HCEC 1CT (cell line): ENCODE measurements at places on chromosomes 12 and 14.

DNA sequence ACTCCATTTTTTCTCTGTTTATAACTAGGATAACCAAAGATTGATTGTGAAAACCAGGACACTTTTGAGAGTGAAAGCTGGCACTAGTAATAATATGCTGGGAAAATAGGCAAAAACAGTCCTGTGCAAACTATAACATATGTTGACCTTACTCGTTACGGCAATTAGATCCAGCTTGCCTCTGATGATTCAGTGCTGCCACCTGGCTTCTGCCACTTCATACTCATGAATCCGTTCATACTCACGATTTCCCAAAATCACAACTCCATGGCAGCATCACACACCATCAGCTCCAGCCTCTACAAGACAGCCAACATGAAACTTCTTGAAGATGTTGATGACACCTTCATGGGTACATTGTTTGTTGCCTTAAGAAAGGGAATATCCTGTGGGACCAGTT, 49.1 kb upstream of the CAND1 start:
- no peak for DNase-seq

DNA sequence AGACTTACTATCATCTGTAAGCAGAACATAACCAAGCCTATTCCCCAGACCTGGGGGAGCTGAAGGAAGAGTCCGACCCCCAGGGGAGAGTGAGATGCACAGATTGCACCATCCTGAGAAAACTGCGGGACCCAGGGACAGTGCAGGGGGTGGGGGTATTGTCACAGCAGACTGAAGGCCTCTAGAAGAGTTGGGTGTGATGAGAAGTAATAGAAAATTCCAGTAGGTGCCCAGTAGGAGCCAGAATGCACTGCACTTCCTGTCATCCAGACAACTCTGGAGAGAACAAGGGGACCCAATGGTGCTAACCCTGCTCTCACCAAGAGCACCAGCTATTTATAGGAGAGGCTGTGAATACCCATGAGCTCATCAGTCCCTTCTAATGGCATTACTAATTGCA, 190.1 kb downstream of the BCL11B start:
- DNase-seq: no peak

DNA sequence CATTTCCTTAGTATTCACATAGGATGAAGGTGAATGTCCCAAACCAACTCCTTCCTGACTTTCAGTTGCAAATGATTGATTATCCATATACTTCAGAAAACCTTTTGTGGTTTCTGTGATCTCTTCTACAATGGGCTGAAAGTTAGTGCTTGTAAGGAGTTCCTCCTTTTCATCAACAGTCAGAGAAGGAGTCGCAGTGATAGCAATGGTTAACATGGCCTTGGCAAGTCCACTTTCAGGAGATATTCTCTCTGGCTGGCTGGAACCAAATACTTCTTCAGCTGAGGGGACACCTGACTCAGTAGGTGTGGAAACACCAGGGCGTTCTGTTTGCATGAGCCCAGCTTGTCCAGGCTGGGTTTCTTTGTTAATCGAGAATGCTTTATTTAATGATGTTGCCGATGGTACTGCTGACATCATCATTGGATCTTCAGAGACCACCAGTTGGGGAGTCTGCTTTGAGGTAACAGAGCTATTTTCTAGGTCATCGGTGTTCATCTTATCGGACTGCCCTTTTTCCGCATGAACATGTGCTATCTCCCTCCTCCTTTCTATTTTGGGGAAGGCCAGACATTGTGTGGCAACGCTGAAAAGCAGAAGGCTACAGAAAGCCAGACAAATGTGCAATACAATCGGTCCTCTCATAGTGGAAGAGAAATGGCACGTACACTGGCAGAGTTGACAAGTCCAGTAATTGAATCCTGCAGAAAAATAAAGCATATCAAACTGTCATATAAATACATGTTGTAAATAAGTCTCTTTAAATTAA, 13.1 kb downstream of the ARMH4 start:
- no peak for DNase-seq

DNA sequence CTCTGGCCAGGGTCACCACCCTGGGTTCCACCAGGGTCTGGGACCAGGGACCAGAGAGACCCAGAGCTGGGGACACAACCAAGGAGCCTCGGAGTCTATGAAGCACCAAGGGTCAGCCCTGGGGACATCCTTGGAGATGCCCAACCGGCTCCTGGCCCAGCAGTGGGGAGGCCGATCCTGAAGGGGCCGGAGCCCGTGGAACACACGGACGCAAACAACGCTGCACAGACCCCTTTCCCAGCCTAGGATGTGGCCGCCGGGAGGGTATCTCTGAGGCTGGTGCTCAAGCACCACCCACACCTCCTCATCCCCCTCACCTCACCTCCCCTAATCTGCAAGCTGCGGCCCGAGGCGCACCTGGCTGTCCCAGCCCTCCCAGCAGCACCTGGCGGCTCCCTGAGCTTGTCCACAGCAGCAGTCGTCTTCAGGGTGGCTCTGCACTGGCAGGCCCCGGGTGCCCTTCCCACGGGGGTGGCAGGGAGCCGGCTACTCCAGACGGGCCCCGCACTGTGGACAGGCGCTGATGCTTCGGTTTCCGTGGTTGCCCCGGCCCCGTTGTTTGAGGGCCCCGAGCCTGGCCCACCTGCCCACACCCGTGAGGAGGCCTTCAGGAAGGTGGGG, 146.8 kb upstream of the C14orf180 start:
- no peak for DNase-seq

- no peak for DNase-seq
These were observed 373.5 kb downstream of the PAWR start for GRCh38 chr12:79317179-79317847.

GRCh38 chr14:95256002-95256775, 63.5 kb downstream of the CLMN start:
- DNase-seq: no peak

DNA sequence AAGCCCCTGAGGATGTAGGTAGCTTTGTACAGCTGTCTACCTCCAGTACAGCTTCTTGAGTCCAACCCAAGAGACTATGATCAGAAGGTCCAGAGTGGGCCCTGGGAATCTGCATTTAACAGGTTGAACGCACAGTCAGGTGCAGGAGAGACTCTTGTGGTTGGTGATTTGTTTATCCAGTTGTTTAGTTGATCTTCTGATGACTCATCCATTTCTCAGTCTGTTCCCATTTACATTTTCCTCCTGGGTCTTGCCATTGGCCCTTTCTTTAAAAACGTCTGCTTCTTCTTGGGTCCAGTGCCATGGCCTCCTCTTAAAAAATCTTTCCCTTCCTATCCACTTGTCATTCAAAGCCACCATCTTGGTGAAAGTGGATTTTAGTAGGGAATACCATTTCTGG, 734.2 kb downstream of the MED13L start:
- DNase-seq: no peak

DNA sequence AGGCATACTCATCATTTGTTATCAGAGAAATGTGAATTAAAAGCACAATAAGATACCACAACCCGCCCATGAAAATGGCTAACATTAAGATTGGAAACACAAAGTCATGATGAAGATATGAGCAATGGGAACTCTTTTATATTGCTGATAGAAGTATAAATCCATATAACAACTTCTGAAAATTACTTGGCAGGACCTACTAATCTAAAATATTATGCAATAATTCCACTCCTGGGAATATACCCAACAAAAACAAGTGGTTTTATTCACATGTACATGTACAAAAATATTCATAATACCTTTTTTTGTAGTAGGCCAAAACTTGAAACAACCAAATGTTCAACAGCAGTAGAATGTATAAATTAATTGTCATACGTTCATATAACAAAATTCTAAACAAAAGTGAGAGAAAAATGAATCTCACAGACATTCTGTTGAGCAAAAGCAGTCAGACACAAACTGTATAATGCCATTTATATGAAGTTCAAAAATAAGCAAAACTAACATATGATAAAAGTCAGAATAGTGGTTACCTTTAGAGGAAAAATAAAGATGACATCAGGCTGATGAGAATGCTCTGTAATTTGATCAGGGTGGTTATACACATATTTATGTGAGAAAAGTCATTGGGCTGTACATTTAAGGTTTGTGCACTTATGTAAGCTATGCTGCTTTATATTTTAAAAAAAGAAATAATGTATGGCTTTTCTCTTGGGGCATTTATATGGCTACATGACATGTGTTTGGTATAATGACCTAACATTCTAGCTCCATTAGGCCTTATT, 309.2 kb upstream of the KITLG start:
- peak; percentile 45 for DNase-seq

DNA sequence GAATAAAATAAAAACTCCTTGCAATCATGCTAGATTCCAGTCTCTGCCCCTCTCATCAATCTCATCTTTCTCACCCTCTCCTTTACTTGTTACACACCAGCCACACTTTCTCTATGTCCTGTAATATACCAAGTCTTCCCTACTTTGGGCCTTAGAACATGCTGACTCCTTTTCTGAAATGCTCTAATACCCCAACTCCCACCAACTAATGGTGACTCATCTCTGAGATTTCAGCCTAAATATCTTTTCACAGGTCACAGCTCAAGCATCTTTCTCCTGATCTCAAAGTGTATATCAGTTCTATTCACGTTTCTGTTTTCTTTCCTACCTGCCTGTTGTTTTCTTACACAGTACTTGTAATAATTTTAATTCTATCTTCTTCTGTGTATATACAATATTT, 378.9 kb upstream of the PRICKLE1 start:
- no peak for DNase-seq

DNA sequence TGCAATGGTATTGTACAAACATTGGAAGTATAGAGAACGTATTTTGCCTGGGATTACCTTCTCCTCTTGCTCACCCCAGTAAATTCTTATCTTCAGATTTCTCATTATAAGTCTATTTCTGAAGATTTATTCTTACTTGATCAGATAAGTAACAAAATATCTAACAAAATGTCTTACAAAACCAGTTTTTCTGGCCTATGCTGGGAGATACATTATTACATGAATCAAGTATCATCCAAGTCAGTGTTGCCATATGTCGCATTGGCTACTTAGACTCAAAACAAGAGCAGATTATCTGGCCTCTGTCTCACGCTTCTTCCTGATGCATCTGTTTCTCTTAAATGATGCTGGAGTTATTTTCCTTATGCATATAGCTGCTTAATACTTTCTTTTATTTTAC, 408.5 kb downstream of the CCER1 start:
- DNase-seq: no peak

DNA sequence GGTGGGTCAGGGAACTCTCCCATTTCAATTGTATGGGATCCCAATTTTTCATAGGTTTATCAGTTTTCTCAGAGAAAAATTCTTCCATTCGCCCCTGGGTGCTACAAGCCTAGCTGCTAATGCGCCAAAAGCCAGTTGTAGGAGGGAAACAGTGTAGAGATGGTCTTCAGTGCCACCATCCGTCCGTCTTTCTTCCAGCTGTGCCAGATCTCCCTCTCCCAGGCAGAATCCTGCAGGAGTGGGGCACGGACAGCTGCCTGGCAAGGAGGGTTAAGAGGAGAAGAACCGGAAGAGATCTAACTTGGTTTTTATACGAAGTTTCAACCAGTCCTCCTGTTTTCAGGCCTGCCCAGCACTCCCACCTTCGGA, 38.9 kb upstream of the FUT8 start:
- no peak for DNase-seq
